ENCODE measurements at places on chromosomes 7 and 10.

- DNase-seq = no peak
Measured at GRCh38 chr10:119413471-119414080, 128.9 kb downstream of the RGS10 start.

DNA sequence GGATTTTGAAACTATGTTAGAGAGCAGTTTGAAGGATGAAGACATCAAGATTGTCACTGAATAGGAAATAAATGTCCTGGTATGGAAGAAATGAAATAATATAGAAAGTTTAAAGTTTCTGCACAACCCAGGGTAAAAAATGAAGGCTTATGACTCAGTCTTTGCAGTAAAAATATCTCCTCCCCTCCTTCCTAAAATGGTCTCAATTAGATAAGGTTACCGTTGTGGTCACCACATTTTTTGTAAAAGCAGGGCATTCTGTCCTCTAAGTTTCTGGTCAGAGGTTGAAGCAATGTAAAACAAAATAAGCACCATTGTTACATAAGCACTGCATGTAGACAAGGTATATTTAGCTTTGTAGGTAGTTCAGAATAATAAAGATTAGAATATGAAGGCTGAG, 403.5 kb downstream of the SUGCT start:
- no peak for DNase-seq

GRCh38 chr10:106571192-106571946, 593.1 kb downstream of the SORCS1 start:
- DNase-seq = no peak

GRCh38 chr10:132595854-132596253, 58.3 kb downstream of the INPP5A start:
- no peak for DNase-seq

- no peak for DNase-seq
Measured at GRCh38 chr7:20280475-20281351, 50.0 kb upstream of the ITGB8 start.

GRCh38 chr7:129052441-129052840, 2.5 kb downstream of the TNPO3 start:
- DNase-seq = no peak

- DNase-seq = peak; percentile 77
Measured at GRCh38 chr7:155763691-155764437, 48.4 kb downstream of the SHH start.

GRCh38 chr10:96089116-96089515, 41.0 kb upstream of the ZNF518A start:
- no peak for DNase-seq

GRCh38 chr7:44391746-44392617, 66.6 kb upstream of the CAMK2B start:
- DNase-seq = no peak

- no peak for DNase-seq
Measured at GRCh38 chr10:13086056-13086455, 13.9 kb upstream of the OPTN start.

- DNase-seq = peak; percentile 2
Measured at GRCh38 chr10:130016993-130017630, 53.0 kb upstream of the EBF3 start.

GRCh38 chr7:70303780-70304179, 705.5 kb downstream of the AUTS2 start:
- no peak for DNase-seq

- DNase-seq = no peak
Measured at GRCh38 chr7:46569133-46569465, 648.0 kb upstream of the IGFBP3 start.

- DNase-seq = no peak
Measured at GRCh38 chr7:2097492-2097891, 135.3 kb downstream of the MAD1L1 start.

- DNase-seq = no peak
Measured at GRCh38 chr7:27108390-27109127, 6.1 kb upstream of the HOXA2 start.

- DNase-seq = no peak
Measured at GRCh38 chr7:64223366-64223765, 4.9 kb upstream of the ZNF679 start.

GRCh38 chr7:103065667-103066066, 8.9 kb downstream of the FBXL13 start:
- DNase-seq = peak; percentile 53

GRCh38 chr7:6023974-6024435, 7.2 kb upstream of the ANKRD61 start:
- DNase-seq = no peak

GRCh38 chr10:79397575-79398303, 47.7 kb downstream of the ZCCHC24 start:
- DNase-seq = no peak

DNA sequence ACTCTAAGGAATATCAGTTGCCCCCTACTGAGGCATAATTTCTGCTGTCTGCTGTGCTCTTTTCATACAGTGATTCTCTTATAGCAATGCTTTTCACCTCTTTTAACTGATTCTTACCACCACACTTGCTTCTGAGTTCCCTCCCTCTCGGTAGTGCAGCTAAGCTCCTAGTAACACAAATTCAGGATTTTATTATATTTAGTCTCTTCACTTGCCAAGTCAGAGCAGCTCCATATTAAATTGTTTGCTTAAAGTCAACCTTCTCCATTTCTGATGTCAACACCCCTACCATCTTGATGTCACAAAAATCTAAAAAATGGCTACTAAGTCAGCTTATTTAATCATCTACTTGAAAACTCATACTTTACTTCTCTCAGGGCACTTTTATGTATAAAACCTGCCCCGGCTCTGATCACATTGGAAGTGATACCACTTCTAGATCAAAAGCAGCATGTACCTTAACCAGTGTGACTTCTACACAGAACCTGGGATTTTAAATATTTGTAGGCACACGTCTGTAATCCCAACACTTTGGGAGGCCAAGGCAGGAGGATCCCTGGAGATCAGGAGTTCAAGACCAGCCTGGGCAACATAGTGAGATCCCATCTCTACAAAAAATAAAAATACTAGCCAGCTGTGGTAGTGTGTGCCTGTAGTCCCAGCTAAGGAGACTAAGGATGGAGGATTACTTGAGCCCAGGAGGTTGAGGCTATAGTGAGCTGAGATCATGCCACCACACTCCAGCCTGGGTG, 55.3 kb downstream of the GDI2 start:
- no peak for DNase-seq

GRCh38 chr10:16545116-16545736, 23.5 kb upstream of the C1QL3 start:
- no peak for DNase-seq

- no peak for DNase-seq
Measured at GRCh38 chr10:47165168-47165710, 134.8 kb upstream of the GDF10 start.

GRCh38 chr7:1555813-1556543, at the start of gene TMEM184A:
TMEM184A (minus strand) TSS chr7:1556205; CDS start chr7:1555484, 721 bp downstream.
- peak; percentile 46 for DNase-seq

DNA sequence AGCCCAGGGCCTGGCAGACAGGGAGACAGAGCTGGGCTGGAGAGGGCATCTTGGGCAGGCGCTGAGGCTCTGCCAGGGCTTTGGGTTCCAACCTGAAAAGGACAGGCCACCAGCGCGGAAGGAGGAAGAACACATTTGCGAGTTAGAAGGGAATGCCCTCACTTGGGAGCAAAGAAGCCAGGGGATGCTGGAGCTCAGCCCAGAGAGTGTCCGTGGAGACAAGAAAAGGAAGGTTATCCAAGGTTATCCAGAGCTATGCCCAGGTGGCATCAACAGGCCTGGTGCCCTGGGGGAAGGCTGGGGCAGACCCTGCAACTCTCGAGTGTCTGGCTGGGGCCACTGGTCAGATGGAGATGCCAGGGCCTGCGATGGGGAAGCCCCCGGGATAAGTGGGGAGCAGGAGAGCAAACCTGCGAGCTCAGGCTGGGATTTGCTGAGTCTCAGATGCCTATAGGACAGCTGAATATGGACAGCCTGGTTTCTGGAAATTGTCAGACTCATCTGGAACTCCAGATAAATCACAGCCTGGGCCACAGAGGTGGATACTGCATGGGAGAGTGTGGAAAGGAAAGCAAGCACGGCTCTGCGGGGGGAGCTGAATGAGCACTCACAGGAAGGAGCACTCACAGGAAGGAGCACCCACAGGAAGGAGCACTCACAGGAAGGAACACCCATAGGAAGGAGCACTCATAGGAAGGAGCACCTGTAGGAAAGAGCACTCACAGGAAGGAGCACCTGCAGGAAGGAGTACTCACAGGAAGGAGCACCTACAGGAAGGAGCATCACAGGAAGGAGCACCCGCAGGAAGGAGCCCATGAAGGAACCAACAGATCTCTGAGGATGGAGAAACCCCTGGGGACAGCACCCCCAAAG, 152.1 kb downstream of the ADAM12 start:
- DNase-seq = no peak

DNA sequence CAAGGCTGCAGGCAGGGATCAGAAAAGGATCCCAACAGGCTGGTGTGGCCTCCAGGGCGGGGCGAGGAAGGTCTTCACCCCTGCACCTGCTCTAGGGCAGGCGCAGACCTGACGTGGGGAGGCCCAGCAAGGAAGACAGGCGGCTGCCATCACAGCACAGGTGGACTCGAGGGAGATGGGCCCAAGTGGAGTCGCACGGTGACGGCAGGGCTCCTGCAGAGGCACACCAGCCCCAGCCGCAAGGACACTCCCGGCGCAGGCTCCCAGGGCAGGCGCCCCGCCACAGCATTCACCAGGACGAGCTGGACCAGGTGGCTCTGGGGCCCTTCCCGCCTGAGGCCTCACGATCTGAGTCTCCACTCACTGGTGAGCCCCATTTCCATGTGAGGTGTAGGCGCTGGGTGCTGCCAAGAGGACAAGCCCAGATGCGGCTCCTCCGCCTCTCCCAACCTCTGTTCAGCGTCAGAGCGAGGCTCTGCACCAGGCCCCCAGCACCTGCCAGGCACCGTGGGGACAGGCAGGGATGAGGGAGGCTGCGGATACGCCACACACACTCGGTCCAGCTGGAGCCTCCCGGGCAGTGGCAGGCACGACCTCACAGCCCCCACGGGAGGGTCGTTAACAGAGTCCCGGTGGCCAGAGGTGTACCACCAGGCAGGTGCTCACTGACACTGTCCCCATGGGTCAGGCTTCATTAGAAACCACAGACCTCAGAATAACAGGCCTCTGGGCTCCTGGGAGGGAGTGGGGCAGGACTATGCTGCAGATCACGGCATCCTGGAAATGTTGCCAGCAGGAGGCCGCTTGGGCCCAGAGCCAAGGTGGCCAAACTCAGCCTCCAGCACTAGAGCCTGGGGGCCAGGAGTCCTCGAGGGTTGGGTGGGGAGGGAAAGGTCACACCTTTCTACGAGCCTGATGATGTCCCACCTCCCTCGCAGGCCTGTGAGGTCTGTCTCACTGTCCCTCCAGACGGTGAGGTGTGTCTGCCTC, 111.6 kb downstream of the MAD1L1 start:
- DNase-seq = no peak

GRCh38 chr7:142152076-142152475, 40.6 kb downstream of the MGAM2 start:
- no peak for DNase-seq

DNA sequence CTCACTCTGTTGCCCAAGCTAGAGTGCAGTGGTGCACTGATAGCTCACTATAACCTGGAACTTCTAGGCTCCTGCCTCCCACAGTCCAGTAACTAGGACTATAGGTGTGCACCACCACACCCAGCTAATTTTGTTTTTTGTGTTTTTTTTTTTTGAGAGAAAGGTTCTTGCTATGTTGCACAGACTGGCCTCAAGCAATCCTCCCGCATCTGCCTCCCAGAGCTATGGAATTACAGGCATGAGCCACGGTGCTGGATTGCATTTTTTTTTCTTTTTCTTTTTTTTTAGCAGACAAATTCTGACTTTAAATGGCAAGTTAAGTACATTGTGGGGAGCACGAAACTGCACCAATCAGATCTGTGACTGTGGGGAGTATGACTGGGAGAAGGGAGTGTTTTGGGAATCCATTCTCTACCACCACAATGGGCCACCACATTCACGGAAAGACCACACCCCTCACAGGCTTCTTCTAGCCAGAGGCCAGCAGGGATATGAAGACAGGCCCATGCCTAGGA, 58.1 kb upstream of the MSMB start:
- DNase-seq = no peak

DNA sequence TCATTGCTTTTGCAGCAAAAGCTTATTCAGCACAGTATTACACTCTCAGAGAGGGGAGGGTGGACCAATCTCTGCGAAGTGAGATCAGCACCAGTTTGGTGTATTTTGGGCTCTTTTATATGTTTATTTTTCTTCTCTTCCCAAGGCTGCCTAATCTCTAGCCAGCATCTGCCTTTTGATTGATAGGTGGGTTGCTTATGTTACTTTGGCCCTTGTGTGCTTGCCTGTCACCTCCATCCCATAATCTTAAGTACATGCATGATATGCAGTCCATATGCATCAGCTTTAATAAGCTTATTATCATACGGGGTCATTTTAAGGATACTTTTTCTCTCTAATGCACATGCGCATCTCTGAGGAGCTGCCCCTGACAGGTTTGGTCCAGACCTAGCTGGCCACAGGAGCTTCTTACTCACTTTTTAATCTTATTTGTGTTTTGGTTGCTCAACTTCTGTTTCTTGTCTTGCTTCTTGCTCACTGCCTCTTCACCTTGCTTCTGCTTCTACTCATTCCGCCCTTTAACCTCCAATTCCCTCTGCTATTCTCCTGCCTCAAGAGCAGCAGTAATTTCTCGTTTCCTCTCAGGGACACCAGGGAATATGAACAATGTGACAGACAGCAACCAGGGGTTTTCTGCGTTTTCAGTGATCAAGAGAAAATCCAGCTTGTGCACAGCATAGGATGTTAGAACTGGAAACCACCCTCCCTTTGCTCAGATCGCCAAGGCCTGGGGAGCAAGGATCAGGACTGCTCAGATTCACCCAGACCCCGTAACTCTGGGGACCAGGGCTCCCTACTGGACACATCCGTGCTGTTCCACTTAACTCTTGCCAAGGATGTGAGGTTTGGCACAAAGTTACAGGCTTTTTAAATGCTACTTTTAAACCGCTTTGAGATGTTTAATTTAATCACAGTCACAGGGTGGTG, 10.0 kb downstream of the RGR start:
- no peak for DNase-seq

All from activated CD4-positive, alpha-beta memory T cell treated with anti-CD3 and anti-CD28 coated beads, Interleukin-2, amount 10 ng/mL, durations not matched to agents 7 days and 5 days (primary cell).